ENCODE measurements at places on chromosomes 16 and 17.

GRCh38 chr17:31582151-31582907 lies 190.9 kb downstream of the RAB11FIP4 start:
- DNase-seq = peak; percentile 26

DNA sequence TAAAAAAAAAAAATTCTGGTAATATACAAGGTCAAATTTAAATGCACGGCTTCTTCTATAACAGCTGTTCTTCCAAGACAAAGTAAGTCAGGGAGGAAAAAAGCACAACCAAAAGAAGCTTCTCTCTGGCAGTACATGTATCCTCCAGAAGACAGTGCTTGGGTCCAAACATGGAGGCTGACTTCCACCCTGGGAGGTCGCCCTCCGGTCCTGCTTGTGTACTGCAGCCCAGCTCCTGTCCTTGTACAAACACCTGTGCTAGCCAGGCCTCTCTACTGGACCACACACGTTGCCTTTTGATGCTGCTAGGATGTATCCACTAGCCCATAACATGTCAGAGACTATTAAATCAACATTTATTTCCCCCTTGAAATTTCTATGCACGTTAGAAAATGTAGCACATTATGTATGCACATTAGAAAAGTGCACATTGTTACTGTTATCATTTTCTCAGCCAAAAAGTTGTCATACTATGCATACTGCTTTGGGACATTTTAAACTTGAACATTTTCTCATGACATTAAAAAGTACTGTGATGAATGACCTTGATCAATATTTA lies 21.9 kb downstream of the TEKT3 start:
- DNase-seq = no peak

GRCh38 chr17:40500190-40500589 lies 1.2 kb downstream of the TNS4 start:
- no peak for DNase-seq

- no peak for DNase-seq
These were observed at the start of gene ITGB4 for GRCh38 chr17:75720656-75721462. Gene ITGB4, plus strand, starts transcription at chr17:75721459. Its CDS starts 3,245 bp downstream, at chr17:75724704.

DNA sequence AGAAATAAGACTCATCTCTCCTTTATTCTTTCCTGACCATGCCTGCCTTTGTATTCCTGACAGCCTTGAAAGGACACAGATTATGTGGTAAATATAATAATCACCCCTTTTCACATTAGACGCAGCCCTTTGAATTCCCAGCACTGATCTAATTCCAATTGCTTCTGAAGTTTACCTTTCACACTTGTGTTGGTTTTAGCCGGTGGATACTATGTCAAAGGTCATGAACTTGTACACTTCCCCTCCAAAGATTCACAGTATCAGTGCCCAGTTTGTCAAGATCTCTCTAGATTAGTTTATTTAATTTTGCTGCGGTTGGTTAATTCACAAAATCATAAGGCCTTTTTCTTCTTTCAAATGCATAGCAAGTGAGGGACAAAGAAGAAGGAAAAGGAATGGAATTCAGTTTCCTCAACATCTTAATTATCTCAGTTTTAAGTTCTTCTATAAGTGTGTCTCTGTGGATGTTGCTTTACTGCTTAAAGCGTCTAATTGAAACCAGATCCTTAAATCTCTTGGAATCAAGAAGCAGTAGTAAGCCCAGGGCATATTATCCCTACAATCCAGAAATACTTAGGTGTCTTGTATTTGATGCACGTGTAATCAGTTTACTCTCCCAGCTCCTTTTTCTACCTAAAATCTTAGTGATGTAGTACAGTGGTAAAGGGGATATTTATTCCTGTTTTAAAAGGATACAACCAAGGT lies 174.3 kb upstream of the TBX2 start:
- no peak for DNase-seq

DNA sequence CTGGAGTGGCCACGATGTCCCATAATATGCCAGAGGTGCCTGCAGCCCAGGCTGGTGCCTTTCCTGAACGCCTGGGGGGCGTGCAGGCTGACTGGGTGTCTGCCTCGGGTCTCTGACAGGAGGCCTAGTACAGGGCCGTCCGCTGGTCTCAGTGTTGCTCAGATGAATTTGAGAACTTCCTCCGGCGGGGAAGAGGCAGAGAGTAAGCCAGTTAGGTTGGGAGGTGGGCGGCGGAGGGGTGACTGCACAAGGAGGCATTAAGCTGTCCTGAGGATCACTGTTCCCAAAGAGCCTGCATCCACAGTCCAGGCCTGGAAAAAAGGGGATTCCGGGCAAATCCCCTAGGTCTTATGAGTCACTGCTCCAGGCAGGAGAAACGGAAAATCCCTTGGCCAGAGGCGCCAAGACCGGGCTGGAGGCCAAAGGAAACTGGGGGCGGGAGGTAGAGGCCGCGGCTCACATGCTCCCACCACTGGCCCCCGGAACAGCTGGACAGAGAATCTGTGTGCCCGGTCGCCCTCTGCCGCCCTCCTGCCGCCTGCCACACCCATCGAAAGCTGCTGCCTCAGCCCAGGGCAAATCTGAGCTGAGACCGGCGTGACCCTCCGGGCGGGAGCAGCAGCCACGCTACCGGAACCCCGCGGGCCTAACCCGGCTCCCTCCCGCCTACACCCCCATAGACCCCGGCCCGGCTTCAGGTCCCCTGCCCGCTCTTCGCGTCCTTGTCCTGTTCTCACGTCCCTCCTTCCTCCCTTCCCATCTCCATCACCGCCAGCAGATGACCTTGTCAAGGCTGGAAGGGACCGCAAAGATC lies 1.2 kb downstream of the TRIM47 start:
- no peak for DNase-seq

DNA sequence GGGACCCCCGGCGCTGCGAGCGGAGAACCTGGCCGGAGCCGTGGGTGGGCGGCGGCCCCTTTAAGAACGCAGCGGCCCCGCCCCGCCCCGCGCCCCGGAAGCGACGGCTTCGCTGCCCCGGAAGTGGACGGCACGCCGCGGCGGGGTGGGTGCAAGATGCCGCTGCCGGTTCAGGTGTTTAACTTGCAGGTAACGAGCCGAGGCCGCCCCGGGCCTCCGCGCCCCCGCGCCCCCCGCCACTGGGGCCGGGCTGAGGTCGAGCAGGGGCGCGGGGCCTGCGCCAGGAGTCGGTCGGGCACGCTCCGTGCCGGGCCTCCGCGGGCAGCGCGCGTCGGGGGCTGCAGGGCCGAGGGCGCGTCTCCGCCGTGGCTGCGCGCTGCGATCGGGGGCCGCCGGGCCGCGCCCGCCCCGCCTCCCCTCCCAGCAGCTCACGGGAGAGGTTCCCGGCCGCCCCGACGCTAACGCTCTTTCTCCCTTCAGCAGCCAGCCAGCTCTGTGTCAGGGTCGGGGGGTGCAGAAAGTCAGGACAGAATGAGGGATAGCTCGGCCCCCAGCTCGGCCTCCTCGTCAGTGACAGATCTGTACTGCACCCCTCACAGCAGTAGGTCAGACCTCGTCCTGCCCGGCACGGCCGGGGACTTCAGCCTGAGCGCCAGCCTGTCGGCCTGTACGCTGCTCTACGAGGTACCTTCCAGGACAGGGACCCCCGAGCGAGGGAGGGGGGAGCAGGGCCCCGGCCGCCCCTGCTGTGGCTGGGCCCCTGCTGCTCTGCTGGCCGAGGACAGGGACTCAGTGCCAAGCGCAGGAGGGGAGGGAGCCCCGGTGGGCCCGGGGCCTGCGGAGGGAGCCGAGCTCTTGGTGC lies at the start of the genes GPS1 and RFNG:
TSS of gene GPS1 (plus strand) at position 123 of the 862 bp plus-strand sequence. CDS start at position 157, 34 bp downstream.
TSS of gene RFNG (minus strand) at position 36 of the 862 bp plus-strand sequence. CDS start 45 bp downstream, outside the sequence.
- peak; percentile 75 for DNase-seq

GRCh38 chr17:74465378-74466110 lies 890 bp upstream of the CD300A start:
- no peak for DNase-seq

DNA sequence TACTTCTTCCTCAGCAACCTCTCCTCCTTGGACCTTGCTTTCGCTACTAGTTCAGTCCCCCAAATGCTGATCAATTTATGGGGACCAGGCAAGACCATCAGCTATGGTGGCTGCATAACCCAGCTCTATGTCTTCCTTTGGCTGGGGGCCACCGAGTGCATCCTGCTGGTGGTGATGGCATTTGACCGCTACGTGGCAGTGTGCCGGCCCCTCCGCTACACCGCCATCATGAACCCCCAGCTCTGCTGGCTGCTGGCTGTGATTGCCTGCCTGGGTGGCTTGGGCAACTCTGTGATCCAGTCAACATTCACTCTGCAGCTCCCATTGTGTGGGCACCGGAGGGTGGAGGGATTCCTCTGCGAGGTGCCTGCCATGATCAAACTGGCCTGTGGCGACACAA lies 429 bp downstream of the OR2C1 start:
- no peak for DNase-seq

DNA sequence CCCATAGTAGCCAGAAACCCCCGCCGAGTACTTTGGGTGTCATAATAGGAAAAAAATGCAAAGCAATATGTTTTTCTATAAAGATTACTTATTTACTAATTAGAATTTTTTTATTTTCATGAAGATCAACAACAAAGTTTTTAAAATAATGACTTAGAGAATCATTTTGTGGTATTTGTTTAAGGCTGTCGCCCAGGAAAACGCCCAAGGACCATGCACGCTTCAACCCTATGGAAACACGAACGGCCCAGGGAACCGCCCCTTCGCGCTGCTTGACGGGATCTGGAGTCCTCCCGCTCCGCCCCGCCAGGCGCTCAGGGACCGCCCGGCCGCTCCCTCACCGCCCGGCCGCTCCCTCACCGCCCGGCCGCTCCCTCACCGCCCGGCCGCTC lies 408 bp upstream of the KPNA2 start:
- no peak for DNase-seq

GRCh38 chr17:1590029-1590746 lies 27.6 kb upstream of the PITPNA start:
- peak; percentile 58 for DNase-seq

GRCh38 chr17:50280068-50280467 lies 5.8 kb downstream of the TMEM92 start:
- DNase-seq = no peak

DNA sequence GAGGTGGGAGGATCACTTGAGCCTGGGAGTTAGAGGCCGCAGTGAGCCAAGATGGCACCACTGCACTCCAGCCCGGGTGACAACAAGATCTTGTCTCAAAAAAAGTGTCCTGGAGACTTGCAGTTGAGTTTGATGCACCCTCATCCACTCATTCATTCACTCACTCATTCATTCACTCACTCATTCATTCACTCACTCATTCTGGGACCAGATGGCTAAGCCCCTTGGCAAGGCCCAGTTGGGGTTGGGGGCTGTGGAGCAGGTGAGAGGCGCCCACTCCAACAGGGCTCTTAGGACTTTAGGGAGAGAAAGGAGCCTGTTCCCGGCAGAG lies 1.1 kb upstream of the AATK start:
- DNase-seq = no peak

GRCh38 chr17:70091696-70092095 lies 16.7 kb downstream of the KCNJ16 start:
- DNase-seq = no peak

GRCh38 chr17:79045842-79046196 lies 21.9 kb downstream of the C1QTNF1 start:
- DNase-seq = peak; percentile 83

- peak; percentile 98 for DNase-seq
These were observed 10.4 kb downstream of the ERAL1 start for GRCh38 chr17:28864991-28865849.

GRCh38 chr17:79800325-79801155 lies 3.7 kb upstream of the CBX8 start:
- DNase-seq = peak; percentile 82

DNA sequence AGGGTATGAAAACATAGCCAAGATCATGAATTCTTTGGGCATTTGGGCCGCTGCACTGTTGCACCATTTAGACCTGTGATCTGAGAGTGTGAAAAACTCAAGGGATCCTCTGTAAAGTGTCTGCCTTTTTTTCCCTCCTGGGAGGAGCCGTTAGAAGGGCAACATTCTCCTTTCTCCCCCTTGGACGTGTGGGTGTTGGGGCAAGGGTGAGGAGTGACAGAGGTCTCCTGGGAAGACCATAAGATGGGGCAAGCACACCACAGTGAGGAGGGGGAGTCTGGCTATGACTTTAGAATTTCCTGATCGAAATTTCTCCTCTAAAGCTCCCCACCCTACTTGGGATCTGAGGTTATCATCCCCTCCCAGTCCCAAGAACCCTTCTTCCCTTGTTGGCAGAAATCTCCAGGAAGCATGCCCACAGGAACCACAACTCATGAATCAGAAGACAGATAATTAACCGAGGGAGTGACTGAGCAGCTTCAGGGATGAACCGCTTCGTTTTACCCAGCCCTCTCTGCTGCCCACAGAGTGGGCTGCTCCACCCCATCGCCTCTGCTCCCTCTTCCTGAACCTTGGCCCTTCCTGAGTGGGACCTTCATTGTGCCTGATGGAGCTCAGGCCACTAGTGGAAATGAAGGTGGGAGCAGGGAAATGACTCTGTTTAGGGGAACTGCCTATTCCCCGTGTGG lies 4.2 kb downstream of the ITGB3 start:
- DNase-seq = peak; percentile 95

- DNase-seq = no peak
These were observed 3.8 kb downstream of the LITAFD start for GRCh38 chr16:8885674-8886592.

DNA sequence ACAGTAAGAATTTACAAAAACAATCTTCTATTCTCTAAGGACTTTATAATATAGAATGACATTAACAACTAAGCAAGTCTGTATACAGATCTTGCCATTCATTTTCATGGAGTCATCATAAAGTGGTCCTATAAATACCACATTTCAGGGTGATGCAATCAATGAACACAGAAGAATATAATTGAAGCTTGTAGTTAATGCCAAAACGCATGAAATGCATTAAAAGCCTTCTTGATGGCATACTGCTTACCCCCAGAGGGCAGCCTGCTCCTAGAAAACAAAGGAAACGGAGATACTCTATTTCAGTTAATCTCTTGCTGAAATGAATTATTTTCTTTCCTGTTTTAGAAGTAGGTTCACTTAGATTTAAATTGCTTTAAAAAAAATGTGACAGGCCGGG lies 45.2 kb upstream of the STAC2 start:
- peak; percentile 88 for DNase-seq

- no peak for DNase-seq
These were observed 19.4 kb downstream of the NOS2 start for GRCh38 chr17:27780828-27781404.

- DNase-seq = peak; percentile 77
These were observed 12.3 kb downstream of the GLIS2 start for GRCh38 chr16:4328046-4328781.

DNA sequence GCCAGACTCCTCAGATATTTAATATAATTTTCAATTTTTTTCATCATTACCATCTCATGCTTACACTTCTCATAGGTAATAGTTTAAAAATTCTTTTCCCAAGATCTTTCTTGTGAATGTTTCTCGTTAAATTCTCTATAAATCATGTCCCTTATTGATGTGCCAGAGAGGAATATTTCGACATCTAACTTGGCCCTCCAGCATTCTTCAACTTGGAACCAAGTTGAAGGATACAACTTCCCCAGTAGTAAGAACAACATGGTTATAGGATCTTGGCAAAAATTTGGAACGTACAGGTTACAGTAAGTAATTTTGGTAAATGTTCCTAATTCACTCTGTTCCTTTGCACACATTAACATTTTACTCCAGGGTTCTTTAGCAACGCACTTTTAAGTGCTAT lies 731.8 kb downstream of the CDH11 start:
- no peak for DNase-seq

Data from OCI-M1 (cell line).